ENCODE measurements at places on chromosomes 6 and 20.

GRCh38 chr20:50309280-50309763, 118.7 kb downstream of the CEBPB start:
- DNase-seq = no peak

DNA sequence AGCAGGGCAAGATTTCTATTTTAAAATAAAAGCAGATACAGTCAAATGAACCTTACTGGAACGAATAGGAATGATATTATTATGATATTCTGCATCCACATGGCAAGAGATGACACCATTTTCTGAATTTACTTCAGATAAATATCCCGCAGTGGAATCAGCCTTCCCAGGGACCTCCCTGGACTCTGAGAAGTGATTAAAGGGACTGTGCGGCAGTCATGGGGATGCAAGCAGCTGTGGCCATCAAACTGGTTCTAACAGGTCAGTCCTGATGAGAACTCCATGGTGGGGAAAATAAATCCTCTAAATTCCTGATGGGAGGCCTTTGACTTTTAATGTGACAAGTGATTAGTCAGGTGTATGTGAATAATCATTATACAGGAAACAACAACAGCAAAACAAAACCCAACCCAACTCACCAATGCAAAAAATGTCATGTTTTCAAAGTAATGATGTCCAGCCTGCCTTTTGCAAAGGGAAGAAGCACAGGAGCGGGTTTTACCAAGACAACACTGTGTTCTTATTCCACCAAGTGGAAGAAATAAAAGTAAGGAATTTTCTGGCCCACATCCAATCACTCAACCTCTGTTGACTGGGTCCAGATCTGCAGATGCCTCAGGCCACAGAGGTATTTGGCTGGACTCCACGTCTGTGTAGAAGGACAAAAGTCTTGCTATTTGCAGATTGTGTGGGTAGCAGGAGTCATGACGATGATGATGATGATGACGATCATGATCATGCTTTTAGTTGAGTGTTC, 61.9 kb upstream of the CITED2 start:
- no peak for DNase-seq

GRCh38 chr20:40943591-40943990, 85.0 kb upstream of the TOP1 start:
- no peak for DNase-seq

- no peak for DNase-seq
These were observed 100.1 kb downstream of the SMLR1 start for GRCh38 chr6:130927305-130927704.

- DNase-seq = no peak
These were observed 39.2 kb upstream of the LTV1 start for GRCh38 chr6:143803769-143804568.
